ENCODE measurements at places on chromosomes 2 and 18.

GRCh38 chr2:143431316-143431715, 302.1 kb downstream of the ARHGAP15 start:
- no peak for DNase-seq

DNA sequence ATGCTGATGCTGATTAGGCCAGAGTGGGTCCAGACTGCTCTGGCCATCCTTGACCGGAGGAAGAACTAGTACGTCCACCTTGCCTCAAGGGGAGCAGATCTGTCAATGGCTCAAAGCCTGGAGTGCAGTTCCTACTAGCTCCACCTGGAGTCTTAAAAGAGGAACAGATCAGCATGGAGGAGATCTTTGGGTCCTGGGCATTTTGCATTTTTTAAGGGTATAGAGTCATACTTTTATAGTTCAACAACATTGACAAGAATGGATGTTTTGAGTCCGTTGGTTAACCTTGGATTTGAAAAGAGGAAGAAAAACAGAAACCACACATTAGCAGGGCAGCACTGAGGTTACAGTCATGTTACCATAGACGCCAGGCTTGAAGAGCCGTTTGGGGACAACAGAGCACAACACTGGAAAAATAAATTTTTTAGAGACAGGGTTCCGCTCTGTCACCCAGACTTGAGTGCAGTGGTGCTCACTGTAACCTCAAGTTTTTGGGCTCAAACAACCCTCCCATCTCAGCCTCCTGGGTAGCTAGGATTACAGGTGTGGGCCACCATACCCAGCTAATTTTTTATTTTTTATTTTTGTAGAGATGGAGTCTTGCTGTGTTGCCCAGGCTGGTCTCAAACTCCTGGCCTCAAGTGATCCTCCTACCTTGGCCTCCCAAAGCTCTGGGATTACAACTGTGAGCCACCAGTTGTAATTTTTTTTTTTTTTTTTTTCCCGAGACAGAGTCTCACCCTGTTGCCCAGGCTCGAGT, 78.5 kb downstream of the PRKCE start:
- no peak for DNase-seq

DNA sequence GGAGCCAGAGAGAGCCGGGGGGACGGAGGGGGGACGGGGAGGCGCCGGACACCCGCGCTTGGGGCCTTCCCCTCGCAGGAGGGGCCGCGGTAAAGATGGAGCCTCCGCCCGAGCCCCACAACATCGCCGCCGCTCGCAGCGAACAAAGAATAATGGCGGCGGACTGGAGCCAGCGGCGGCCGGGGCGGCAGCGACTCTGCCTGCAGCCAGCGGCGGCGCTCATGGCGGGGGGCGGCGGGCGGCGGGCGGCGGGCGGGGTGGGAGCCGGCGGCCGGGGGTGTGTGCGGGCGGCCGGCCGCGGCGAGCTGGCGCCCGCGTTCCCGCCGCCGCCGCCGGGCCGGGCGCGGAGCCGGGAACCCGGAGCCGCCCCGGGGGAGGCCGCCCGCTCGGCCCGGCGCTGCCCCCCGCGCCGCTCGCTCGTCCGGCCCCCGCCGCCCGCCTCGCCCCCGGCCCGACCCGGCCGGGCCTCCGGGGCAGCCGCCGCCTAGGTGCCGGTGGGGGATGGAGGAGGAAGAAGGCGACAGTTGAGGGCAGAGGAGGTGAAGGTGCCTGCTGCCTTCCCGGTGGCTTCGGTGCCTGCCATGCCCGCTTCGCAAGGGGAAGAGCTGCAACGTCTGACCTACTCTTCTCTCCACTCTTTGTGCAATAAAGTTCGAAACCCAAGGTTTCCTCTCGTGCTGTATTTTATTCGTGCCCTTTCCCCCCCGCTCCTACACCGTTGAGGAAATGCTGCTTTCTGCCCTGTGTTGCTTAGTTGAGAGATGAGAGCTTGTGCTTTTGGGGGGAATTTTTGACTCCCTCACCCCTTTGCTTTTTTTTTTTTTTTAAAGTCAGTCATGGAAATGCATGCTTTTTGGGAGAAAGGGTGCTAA, 634 bp downstream of the CREB1 start:
- peak; percentile 61 for DNase-seq

DNA sequence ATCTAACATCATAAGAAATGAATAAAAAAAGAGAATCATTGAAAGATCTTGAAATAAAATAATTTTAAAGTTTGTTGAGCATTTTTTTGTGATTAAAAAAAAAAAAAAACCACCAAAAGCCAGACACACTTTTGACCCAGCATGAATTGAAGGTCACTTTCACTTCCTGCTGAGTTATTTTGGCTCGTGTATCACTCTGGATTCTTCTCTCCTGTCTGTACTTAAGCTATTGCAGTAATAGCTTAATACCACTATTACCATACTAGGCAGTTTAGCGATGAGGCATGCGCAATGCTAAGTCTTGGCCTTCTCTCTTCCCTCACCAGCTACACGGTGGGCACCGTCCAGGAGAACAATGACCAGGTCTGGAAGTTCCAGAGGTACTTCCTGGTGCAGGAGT, 54.5 kb upstream of the SPP2 start:
- DNase-seq: no peak

- no peak for DNase-seq
Observed at GRCh38 chr2:157256626-157257025, 879 bp upstream of the GALNT5 start.

DNA sequence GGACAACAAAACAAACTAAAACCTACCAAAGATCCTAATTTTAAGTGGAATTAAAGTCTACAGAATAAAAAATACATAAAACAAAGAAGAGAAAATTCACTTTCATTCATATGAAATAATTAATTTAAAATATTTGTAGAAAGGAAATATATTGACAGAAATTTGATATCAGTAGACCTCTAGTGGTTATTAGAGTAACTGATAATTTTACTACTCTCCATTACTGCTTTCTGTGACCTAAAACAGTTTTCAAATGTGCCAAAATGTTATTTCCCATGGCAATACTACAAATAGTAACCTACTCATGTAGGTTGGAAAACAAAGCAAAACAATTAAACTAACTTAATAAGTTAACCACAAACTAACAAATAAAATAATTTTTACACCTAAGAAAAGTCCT, 147.1 kb downstream of the NOL4 start:
- DNase-seq: peak; percentile 0

DNA sequence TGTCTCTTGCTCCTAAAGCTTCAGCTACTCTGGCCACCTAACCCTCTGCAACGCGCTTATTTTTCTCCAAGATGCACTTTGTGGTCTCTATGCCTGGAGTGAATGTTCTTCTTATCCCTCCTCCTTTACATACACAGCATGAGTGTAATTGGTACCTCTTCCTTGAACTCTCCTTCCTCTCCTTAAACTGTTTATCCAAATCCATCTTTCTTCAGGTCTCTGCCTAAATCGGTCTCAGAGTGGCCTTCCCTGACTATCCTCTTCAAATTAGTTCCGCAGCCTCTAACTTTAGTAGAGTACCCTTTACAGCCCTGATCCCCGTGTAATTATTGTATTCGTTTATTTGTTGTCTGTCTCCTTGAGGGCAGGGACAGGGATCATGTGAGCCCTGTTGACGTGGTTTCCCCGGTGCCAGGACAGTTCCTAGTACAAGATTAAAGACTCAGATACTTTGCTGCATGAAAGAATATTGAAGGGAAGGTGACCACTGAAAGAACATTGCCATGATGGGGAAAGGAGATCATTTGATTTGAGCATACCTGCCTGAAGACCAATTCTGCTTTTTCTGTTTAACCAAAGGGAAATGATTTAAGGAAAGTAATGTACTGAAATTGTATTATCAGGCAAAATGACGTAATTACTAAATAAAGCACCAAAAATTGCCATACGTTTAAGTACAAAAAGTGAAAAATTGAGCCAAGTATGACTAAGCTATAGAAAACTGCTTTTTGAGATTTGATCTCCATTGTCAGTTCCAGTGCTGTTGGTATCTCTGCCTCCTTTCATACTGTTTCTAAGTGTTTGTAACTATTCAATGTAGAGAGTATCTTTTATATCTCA, 1.2 kb downstream of the CNOT9 start:
- peak; percentile 13 for DNase-seq

DNA sequence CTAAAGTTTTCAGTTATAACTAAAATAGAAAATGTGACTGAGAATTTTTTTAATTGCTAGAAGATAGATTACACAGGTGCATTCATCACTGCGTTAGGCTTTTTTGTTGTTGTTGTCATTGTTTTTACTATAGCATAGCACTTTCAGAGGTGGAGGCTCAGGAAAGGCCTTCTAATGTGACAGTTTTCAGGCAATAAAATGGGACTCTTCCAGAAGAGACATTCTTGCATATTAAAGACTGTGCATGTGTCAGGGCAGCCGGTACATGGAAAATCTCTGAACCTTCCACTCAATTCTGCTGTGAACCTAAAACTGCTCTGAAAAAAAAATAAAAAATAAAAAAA, 175.2 kb downstream of the METTL4 start:
- DNase-seq: no peak

GRCh38 chr2:12617366-12617765, 99.4 kb upstream of the TRIB2 start:
- DNase-seq: no peak

- DNase-seq: peak; percentile 68
Observed at GRCh38 chr2:88590998-88591613, 36.2 kb downstream of the EIF2AK3 start.

GRCh38 chr2:32884346-32884745, 62.4 kb upstream of the LTBP1 start:
- DNase-seq: no peak

- DNase-seq: no peak
Observed at GRCh38 chr18:3055816-3056215, 42.9 kb upstream of the LPIN2 start.

DNA sequence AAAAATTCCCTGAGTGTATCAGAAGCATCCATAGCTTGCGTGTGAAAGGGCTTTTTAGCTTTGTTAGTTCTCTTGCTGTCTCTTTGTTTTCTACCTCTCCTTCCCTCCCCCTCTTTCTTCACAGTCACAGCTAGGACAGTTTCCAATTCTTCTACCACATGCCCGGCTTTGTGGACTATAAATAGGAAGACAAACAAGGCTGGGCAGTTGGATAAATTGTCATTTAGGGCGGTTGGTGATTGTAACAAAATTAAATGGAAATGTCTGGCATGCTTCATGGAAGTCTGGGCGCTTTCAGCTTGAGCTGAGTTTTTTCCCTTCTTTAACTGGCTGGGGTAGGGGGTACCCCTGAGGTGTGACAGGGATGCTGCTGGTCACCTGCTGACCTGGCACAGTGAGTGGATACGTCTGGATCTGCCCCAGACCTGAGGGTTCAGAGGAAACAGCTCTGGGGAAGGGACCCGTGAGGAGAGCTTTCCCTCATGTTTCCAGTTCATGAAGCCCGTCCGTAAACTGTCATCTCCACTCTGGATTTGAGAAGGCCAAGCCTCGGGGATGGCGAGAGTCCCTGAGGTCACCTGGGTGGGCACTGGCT, 29.0 kb upstream of the GIGYF2 start:
- no peak for DNase-seq

GRCh38 chr2:59184276-59185020, 943.3 kb upstream of the FANCL start:
- DNase-seq: peak; percentile 36

- no peak for DNase-seq
Observed at GRCh38 chr2:113015042-113015441, 9.8 kb downstream of the IL36A start.

GRCh38 chr2:191386938-191387536, 141.8 kb downstream of the MYO1B start:
- DNase-seq: no peak

Measured in SW480 (cell line).